ENCODE measurements at places on chromosomes 2 and 18. TPM values are rescaled to one million over a fixed set of nuclear protein-coding genes. Genes with fewer than 3 reads are reported as not detected.
A peak's percentile ranks its signal among the peaks of the same experiment; 100 is the strongest.

DNA sequence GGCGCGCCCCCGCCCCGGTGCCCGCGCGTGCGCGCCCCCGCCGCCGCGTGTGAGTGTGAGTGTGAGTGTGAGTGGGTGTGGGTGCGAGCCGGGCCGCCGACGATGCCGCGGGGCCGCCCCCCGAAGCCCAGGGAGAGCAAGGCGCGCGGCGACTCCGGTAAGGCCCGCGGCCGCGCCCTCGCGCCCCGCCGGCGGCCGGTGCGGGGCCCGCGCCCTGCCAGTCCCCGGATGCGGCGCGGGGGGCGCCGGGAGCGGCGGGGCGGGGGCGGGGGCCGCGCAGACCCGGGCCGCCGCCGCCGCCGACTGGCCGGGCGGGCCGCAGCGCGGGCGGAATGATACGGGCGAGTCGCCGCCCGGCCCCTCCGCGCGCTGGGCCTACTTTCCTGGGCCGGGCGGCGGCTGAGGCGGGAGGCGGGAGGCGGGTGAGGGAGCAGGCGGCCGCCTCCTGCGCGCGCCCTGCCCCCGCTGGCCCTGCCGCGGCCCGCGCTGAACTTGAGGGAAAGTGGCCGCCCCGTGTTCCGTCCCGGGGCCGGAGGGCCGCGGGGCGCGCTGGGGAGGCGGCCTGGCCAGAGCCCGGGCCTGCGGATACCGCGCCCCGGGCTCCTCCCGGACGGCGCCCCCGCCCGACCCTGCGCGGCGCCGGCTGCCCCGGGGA is at the start of gene ZNF236:
ZNF236 (plus strand) TSS at position 52 of the 655 bp plus-strand sequence; CDS start at position 103, 51 bp downstream.
- DNase-seq: peak; percentile 92

The BCL2 gene
- 11.6 TPM for total RNA-seq

The C2orf66 gene
- total RNA-seq: not detected

The POTEC gene
- not detected for total RNA-seq

The SCTR gene
- total RNA-seq: not detected

GRCh38 chr2:222134654-222135053 is 164.1 kb downstream of the PAX3 start:
- DNase-seq: no peak

The TTL gene
- total RNA-seq: 42.3 TPM

GRCh38 chr2:188324067-188324466 is 32.4 kb downstream of the GULP1 start:
- no peak for DNase-seq

GRCh38 chr2:207616185-207616584 is 9.0 kb downstream of the METTL21A start:
- no peak for DNase-seq

GRCh38 chr2:100907832-100908231 is 87.9 kb downstream of the NPAS2 start:
- DNase-seq: no peak

GRCh38 chr2:65021709-65022108 is 32.5 kb downstream of the SLC1A4 start:
- DNase-seq: no peak

GRCh38 chr2:85162746-85163301 is 29.6 kb downstream of the TCF7L1 start:
- no peak for DNase-seq

DNA sequence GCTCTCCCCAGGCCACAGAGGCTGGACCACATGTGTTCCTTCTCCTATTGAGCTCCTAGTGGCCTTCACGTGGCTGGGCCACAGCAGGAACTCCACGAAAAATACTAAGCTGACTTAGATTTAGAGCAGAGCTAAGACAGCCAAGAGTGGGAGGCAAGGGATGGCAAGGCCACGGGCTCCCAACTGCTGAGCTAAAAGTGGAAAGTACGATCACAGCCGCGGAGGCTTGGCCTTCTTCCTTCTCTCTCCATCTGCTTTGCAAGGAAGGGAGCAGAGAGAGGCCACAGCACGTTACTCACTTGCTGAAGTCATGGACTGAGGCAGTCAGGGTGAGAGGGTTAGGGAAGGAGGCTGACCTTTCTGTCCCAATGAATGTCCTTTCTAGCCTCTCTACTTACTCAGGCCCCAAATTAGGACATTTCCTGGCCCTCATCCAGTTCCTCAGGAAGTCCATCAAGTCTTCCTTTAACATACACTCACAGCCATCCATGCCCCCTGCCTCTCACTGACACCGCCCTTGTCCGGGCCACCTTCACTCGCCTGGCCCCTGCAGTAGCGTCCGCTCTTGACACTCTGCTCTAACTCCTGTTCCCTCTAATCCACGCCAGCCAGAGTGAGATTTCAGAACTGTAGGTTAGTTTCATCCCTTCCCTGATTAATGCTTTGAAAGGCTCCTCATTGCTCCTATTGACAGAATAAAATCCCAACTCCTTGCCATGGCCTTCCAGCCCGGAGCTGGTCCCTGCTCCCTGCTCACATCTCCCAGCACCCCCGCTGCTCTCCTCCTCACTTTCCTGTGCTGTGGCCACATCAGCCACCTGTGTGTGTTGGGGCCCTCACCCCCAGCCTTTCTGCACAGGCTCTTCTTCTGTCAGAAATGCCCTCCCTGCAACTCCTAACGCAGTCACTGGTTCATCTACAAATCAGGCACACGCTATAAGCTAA is 204.2 kb downstream of the CYP26B1 start:
- peak; percentile 61 for DNase-seq

DNA sequence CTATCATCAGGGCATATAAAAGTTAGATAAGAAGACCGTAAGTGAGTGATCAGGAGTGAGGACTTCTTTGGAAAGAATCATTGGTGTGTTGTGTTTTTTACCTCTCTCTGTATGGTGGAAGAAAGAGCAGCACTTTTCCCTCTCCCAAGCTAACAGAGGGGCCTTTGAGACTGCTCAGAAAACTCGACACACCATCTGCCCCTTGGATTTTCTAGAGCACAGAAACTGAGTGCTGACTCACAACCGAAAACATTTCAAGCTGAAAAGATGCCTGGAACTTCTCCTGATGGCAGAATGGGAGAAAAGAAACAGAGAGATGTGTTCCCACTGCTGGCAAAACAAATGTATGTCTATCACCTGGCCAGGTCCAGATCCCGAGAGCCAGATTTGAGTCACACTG is 156.6 kb downstream of the DNAH7 start:
- DNase-seq: no peak

GRCh38 chr2:17272652-17273525 is 245.4 kb downstream of the RAD51AP2 start:
- no peak for DNase-seq
